ENCODE measurements at places on chromosomes 1 and 21.

DNA sequence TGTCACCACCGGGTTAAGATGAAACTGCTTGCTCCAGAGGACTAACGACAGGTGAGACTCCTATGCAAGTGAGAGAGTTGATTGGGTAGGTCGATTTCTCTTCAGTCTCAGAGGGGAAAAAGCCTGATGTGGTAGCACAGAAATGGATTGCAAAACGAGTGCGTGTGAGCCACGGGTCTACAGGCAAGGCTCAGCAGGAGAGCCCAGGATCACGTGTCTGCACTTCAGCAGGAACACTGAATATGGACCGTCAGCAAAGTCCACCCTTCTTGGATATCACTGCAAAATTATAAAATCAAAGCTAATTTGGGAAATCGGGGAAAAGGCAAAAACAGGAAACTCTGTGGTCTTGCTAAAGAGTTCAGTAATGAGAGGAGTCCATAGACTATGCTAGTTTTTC lies 107.7 kb upstream of the ZNF648 start:
- no peak for DNase-seq

GRCh38 chr1:27556781-27557595 lies 47.0 kb downstream of the AHDC1 start:
- peak; percentile 96 for DNase-seq

GRCh38 chr1:22584001-22584562 lies 20.8 kb downstream of the EPHA8 start:
- DNase-seq: no peak

GRCh38 chr1:88029142-88029541 lies 654.9 kb upstream of the PKN2 start:
- DNase-seq: no peak

DNA sequence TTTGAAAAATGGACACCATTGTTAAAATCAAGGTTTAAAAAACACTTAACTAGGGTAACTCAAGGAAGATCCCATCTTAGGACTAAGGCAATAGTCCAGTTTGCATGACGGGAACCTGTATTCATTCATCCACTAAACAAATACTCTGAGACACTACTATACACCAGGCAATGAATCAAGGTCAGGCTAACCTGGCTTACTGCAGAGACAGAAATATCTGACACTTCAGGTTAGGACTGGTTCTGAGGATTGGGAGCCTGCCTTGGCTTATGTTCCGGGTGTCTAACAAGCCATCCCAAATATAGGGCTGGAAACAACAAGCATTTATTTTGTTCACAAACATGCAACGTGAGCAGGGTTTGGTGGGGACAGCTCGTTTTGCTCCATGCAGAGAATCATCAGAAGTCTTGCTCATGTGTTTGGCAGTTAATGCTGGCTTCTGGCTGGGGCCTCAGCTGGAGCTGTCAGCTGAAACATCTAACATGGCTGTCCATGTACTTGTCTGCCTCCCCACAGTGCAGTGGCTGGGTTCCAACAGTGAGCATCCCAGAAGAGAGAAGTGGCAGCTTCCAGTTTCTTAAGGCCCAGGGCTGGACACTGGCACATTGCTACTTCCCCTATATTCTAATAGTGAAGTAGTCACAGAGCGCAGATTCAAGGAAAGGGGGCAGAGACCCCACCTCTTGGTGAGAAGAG lies 37.0 kb upstream of the CAMK1G start:
- no peak for DNase-seq

DNA sequence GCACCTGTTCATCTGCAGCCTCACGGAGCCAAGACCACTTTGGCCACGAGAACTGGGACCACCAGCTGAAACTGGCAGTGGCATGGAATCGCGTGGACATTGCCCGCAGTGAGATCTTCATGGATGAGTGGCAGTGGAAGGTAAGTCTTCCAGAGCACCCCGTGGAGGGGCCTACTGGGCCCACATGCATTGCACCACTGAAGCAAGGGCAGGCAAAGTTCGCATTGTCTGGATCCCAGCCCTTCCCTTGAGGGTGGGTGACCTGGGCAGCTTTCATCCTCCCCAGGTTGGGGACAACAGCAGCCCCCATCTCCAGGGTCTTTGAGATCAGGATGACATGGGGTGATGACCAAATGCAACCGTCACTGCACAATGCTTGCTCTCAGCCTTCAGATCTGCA lies 37.5 kb downstream of the TRPM2 start:
- DNase-seq: no peak

- no peak for DNase-seq
Observed at GRCh38 chr1:204142032-204142974, 9.5 kb downstream of the ETNK2 start.

GRCh38 chr21:44052830-44053226 lies 40.7 kb downstream of the TRAPPC10 start:
- DNase-seq: no peak

- DNase-seq: peak; percentile 53
Observed at GRCh38 chr1:51535006-51535592, 16.0 kb upstream of the EPS15 start.

DNA sequence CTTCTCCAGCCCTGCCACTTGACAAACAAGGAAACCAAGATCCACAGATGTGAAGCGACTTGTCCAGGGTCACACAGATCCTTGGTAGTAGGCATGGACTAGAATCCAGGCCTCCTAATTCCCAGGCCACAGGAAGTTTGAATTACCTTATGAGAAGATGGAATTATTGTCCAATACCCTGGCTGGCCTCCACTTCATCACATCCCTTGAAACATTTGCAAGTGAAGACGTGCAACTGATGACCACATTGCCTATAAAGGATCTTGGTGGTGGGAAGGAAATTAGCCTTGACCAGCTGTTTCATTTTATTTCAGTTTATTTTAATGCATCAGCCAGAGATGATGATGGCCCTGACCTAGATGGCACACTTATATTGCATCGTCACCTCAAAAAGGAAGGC lies 165.8 kb upstream of the CAMK1G start:
- DNase-seq: no peak

DNA sequence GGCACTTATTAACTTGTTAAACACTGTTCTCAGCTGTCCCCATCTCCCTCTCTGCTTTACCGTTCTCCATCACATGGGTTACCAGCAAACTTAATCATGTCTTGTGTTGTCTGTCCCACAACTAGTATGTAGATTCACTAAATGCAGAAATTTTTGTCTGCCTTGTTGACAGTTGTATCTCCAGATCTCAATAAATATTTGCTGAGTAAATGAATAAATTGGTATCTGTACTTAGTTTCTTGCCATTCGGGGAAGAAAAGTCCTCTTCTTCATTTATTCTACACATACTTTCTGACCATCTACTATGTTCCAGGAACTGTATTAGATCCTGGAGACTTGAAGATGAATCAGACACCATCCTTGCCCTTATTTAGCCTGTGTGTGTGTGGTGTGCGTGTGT lies 97.9 kb downstream of the KCND3 start:
- DNase-seq: no peak

DNA sequence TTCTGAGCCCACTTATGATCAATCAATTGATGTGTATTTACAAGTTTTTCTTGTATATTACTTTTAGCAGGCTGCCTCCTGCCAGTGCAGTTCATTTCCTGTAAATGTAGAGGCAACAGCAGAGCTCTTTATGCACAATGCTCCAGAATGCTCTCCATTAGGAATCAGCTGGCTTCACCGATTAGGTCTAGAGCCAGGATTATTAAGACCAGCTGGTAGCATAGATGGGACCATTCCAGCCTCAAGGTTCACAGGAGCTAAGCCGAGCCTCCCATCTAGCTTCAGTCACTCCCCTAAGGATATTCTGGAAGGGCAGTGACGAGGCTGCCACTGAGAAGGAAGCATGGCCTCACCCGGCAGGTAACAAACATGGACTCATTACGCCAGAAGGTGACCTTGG lies 36.8 kb downstream of the DHRS3 start:
- no peak for DNase-seq

- DNase-seq: no peak
Observed at GRCh38 chr1:914891-915280, 8.8 kb upstream of the SAMD11 start.

DNA sequence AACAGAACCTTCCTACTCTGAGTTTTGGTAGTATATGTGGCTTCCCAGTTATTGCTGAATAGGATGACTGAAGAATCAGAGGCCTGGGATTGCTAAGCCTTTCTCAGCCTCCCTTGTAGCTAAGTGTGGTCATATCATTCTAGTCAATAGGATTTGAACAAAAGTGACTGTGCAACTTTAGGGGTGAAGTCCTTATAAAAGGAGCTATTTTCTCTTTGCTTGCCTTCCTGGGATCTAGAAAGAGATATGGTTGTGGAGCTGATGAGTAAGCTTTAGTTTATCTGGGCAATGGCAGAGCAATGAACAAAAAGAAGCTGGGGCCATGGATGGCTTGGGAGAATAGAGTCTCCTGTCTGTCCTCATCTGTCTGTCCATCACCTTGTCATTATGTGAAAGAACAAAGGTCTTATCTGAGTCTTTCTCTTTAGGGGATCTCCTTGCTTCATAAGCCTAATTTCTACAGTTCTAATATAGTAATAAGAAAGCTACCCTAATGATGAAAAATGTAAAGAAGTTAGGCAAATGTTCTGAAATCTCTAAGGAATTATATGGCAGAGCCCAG lies 91.5 kb downstream of the TENT5C start:
- no peak for DNase-seq

GRCh38 chr21:32826329-32827167 lies 55.0 kb upstream of the PAXBP1 start:
- no peak for DNase-seq

DNA sequence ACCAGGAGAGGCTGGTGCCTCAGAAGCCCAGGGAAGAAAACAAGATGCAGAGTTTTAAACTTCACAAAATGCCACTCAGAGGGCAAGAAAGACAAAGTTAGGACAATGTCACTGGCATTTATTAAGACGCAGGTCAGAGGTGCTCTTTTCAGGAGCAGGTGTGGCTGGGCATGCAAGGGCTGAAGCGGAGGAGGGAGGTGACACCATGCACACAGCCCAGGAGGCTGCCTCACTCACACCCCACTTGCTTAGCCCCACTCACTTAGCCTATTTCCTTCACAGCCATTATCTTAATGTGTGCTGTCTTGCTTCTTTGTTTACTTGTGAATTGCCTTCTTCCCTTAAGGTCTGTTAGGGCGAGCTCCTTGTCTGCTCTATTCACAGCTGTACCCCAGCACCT lies 17.2 kb downstream of the HIVEP3 start:
- no peak for DNase-seq

DNA sequence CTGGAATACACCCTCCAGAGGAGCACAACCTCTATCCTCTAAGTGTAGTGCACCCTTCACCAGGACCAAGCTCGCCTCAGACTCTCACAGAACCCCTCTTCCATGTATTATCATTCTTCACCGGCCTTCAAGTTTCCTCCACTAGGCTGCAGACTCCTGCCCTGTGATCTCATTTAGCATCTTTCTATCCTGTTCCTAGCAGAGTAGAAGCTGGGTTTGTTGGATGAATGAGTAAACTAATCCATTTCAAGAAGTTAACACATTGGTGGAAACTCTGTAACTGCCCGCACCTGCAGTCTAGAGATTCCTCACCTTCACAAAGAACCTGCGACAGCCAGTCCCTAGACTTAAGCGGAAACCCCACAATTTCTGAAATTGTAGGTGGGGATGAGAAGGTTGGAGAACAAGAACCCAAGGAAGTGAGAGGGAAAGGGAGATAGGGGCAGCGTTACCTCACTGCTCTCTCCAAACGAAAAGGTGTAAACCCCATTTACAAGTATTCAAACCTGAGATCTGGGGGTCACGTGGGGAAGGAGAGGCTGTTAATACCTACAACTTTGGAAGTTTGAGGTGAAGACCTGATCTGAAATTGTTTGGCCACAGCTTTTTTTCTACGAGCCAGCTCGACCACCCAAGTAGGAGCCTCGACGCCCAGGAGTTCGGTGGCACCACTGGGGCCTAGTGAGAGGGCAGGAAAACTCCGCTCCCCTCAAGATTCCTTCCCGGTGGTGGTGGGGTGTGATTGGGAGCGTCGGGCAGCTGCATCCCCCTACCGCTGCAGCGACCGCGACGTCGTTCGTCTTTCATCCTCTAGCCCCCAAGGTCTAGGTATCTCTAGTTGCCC lies 1.2 kb downstream of the PTPN14 start:
- no peak for DNase-seq

- no peak for DNase-seq
Observed at GRCh38 chr1:94490556-94490955, 51.0 kb downstream of the F3 start.

DNA sequence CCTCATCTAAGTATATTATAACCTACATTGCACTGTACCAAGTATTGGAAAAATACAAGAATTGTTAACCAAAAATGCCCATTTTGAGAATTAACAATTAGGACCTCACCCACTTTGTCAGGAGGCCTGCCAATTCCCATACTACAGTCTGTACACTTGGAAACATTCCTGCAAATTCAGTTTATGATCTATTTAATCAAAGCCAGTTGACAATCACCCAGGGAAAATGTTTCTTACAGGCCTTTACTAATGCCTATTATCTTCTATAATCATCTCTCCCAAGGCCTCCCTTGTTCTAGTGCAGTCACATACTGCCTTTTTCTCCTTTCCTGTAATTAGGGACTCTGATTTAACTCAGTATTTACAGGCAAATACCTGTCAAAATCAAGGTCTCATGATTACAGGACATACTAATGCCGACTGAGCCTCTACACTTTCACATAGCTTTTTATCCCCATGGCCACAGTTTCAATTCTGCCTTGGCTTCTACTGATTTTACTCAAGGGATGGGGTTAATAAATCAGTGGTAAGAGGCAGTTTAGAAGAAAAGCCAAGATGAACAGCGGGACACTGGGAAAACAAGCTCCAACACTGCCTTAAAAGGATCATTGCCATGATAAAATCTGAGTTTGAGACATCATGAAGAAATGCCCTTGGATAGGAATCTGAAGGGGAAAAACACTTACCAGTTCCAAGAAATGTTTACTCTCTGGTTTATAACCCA lies 338.7 kb downstream of the VAV3 start:
- no peak for DNase-seq

DNA sequence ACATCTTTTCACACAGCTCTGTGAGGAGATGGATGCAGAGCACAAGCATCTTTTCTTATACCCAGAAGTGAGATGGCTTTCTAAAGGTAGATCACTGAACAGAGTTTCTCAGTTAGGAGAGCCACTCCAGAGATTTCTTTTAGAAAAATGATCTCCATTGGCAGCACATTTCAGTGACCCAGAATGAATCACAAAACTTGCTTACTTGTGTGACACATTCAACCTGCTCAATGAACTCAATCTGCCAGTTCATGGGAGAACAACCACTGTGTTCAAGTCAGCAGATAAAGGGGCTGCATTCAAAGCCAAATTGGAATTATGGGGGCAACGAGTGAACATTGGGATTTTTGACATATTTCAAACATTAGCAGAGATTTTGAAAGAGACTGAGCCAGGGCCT lies 78.3 kb downstream of the UCHL5 start:
- DNase-seq: no peak

DNA sequence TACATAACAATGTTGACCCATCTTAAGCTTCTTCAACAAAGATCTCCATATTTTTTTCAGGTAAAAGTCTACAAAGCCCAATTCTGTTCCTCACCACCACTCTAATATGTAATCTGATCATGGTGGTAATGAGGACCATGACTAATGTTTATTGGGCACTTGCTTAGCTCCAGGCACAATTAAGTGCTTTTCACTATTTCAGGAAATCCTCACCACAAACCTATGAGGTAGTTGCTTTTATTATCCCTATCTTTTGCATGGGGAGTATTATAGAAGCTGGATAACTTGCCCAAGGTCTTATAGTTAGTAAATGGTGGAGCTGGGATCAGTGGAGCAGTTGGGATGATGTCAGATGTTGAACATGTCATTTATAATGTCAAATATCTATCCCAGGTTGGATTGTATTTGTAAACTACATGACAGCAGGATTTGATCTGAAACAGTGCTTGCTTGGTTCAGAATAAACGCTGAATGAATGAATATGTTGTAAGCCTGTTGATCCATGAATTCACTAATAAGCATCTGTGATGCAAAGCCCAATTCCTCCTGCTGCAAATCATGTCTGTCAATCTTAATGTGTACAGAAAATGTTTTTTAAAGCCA lies 283.3 kb upstream of the ST6GALNAC5 start:
- no peak for DNase-seq
